ENCODE measurements at places on chromosomes 12 and 14. TPM values are rescaled to one million over a fixed set of nuclear protein-coding genes. Genes with fewer than 3 reads are reported as not detected.

The ARMH4 gene
- polyA plus RNA-seq, result 8.8 TPM

The SLC2A14 gene
- polyA plus RNA-seq, result 1.5 TPM

The ESPL1 gene
- 5.2 TPM for polyA plus RNA-seq

The ESRRB gene
- 3.8 TPM for polyA plus RNA-seq

The SMIM41 gene
- 0.16 TPM for polyA plus RNA-seq

The PARPBP gene
- polyA plus RNA-seq, result 7.6 TPM

GRCh38 chr12:75606151-75606550 is 94.7 kb upstream of the KRR1 start:
- no peak for DNase-seq

DNA sequence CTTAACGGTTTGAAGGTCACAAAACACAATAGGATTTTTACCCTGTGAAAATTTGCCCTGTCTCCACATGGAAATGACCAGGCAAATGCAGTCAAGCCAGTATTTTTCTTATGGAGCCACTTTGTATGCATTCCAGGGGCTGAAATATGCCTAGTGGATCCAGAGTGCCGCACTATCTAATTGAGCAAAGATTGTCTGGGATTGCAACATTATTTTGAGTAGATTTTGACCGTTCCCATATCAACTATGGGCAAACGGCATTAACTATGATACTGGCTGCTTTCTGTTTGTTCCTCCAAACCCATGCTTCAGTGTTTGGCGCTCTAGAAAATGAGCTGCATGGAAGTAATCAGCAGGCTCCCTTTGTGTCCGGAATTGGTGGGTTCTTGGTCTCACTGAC is 223.0 kb downstream of the BTG1 start:
- DNase-seq, result no peak

DNA sequence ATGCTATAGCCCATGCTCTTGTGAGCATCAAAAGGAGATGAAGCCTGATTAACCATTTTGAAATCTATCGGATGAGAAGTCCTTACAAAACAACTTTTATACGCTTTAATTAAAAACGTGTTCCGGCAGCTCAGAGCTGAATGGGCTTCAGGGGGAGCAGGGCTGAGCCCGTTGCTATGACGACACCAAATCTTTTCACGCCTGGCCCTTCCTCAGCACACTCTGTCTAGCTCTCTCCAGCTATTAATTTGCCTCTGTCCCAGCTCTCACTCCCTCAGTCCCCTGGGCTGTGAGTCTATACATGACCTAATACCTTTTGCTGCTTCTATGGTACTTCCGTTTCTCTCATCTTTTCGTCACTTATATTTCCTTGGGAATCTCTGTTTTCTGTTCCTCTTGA is 15.8 kb downstream of the FOXA1 start:
- no peak for DNase-seq

GRCh38 chr14:68124979-68125731 is 305.6 kb downstream of the RAD51B start:
- DNase-seq, result peak; percentile 89

The CSRP2 gene
- 58.1 TPM for polyA plus RNA-seq

The NDRG2 gene
- polyA plus RNA-seq, result 203 TPM

- DNase-seq, result no peak
Observed at GRCh38 chr12:42260518-42260917, 22.5 kb upstream of the YAF2 start.

- DNase-seq, result no peak
Observed at GRCh38 chr14:78254911-78255461, 84.8 kb downstream of the NRXN3 start.

The GPR132 gene
- polyA plus RNA-seq, result 0.45 TPM

DNA sequence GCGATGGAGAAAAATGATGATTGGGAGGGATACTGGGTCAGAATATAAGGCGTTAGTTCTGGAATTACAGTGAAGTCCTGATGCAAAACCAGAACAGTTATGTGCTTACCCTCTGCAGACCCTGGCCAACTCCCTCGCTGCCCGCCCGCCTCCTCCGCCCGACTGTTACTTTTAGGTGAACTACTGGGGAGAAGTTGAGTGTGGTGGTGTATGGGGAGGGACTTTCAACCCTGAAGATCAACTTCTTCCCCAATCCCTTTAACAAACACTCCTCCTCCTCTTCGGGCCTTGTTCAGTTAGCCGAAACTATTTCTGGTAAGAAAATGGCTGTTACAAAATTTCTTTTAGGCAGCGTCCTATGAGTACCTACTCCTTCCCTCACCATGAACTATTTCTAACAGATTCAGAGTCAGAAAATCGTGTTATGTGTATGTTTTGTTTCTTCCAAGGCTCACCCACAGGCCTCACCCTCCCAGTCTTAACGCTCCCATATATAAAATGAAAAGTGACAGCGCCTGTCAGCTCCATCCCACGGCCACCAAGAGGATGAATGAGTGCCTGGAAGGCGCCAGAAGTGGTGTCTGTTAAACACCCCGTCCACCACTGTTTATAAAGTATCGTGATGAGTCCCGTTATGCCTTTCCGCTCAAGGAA is 1.3 kb downstream of the FBXO33 start:
- DNase-seq, result peak; percentile 10

GRCh38 chr12:107622001-107622400 is 63.6 kb upstream of the PWP1 start:
- DNase-seq, result no peak

DNA sequence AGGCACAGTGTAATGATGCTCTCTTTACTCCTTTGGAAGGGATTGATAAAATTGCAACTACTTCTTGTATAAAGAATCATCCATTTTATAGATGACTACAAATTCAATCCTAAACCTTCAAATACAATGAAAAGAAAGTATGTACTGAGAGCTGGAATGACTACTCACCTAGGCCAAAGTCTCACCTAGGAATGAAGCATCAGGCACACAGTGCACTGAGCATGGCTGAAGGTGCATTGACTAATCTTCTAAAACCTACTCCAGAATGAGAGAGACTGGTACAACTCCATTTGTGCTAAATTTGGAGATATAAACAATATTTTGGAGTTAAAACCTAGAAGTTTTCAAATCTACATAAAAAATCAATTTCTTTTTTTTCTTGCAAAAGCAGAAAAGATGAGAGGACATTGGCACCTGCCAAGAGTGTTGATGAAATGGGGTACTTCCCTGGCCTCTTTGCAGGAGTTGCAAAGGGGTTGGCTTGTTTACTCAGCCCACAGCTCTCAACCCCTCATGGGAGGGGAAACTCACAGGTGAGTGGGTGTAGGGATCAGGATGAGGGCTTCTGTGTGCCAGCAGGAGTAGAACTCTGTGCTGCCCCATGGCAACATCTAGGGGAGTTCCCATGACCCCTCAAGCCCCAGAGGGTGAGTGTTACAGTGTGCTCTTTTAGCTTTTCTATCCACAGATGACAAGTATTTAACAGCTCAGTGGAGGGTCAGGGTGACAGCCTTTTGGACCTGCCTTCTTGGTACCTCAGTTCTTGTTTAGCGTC is 31.3 kb downstream of the CLECL1 start:
- DNase-seq, result no peak

The TAS2R9 gene
- polyA plus RNA-seq, result not detected

DNA sequence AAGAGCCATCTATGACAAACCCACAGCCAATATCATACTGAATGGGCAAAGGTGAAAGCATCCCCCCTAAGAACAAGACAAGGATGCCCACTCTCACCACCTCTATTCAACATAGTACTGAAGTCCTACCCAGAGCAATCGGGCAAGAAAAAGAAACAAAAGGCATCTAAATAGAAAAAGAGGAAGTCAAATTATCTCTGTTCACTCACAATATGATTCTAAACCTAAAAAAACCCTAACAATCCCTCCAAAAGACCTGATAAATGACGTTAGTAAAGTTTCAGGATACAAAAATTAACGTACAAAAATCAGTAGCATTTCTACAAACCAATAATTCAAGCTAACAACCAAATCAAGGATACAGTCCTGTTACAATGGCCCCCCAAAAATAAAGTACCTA is 26.9 kb downstream of the MDM1 start:
- no peak for DNase-seq

DNA sequence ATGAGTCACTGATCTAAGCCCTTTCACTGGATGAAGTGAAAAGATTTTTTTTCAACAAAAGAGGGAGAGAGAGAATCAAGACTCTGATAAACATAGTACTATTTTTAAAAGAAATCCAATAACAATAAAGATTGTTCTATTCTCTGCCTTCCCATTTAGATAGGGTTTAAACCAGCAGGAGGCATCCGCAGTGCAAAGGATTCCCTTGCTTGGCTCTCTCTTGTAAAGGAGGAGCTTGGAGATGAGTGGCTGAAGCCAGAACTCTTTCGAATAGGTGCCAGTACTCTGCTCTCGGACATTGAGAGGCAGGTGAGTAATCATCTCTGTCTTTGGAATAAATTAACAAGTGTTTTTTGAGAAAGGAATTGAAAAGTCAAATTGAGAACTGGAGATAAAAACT is 124.9 kb downstream of the DERA start:
- DNase-seq, result no peak

DNA sequence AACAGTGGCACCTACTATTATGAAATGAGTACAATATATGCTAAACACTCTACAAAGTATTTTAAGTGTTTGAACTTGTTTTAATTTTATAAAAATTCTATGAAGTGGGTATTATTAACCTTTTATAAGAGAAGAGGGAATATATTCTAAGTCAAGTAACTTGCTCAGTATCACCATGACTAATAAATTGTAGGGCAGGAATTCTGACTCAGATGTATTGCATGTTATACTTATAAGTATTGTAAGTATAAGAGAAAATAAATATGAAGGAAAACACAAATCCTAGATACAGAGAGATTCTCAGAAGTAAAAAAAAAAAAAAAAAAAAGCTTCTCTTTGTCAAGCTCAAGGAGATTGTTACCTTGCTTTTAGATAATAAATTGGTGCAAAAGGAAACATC is 893.2 kb downstream of the SLC16A7 start:
- no peak for DNase-seq

The CCDC197 gene
- polyA plus RNA-seq, result 0.32 TPM

DNA sequence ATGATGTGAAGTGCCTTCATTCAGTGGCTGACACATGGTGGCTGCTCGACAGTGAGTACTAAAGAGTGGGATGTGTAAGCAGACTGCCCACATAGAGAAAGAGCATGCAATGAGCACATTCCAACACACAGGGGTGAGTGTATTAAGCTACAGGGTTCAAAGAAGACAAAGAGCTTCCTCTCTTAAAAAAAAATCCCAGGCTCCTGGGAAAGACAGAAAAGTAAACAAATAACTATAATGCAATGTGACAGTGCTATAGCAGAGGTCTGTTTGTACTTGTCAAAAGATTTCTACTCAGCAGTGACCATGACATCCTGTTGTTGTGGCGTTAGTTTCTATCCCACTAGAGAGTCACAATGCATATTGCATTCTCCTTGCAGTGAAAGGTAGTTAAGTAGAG is 12.4 kb upstream of the PCNX1 start:
- DNase-seq, result no peak

The KSR2 gene
- 0.07 TPM for polyA plus RNA-seq

The TMEM132C gene
- polyA plus RNA-seq, result 2.0 TPM

The YAF2 gene
- 25.1 TPM for polyA plus RNA-seq

DNA sequence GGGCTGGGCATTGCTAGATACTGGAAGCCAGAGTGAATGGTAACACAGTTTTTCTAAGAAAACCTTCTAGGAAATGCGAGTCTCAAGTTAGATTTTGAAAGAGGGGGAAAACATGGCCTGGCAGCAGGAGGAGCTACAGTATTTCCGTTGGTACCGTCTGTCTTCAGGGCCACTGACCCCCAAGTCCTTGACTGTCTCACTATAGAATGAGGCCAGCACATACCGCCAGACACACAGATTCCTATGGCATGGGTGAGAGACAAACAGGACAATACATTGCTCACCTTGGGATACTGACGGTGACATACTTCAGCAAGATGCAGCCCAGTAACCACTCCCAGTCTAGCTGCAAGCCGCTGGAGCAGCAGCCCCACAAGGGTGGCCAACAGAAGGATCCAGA is 21.7 kb downstream of the SLC11A2 start:
- no peak for DNase-seq

DNA sequence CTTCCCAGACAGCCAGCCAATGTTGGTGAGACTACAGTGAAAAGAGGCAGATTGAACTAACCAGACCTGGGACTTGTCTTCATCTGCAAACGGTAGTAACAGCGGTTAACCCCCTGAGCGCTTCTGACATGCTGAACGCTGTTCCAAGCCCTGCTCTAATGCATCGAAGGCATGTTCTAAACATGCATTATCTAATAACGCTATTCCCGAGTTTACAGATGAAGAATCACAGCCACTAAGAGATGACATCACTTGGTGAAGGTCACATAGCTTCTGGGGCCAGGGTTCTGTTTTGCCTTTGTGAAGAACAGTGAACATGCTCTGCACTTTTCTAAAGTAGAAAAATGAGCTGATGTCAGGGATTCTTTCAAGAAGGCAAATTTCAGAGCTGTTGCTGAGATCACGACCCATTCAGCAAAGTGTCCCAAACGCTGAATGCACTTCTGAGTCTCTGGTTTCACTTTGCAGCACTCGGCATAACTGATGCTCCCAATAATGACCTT is 56.0 kb downstream of the FOS start:
- DNase-seq, result peak; percentile 50

DNA sequence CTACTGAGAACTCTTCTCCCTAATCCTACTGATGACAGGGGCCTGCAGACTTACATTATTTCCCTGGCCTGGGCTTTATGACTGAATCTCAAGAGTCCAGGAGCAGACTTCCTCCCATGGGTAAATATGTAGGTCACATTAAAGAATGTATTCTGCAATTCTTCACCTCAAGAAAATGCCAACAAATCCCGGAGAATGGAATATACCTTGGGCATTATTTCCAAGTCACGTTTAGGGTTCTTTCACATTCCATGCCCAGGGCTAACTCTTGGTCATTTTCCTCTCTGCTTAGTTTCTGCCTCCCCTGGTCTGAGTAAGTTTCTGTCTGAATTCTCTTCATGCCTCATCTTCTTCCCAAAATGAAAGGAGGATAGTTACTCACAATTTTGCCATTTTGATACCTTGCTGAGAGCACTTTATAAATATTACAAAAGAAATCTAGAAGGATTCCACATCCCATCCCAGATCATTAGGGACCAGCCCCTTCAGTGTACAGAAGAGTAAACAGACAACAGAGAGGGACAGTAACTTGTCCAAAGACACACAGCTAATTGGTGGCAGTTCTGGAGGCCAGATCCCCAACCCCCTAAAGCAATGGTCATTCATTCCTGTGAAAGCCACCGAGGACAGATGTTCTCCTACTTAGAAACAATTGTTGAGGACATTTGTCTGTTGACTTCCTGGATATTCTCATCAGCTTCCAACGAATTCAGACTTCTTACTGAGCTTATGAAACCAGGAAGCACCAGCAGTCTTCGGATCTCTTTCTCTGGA is 605 bp downstream of the PAH start:
- no peak for DNase-seq

GRCh38 chr14:28407031-28407825 is 359.4 kb upstream of the FOXG1 start:
- DNase-seq, result peak; percentile 57

The HCAR2 gene
- polyA plus RNA-seq, result 0.06 TPM

DNA sequence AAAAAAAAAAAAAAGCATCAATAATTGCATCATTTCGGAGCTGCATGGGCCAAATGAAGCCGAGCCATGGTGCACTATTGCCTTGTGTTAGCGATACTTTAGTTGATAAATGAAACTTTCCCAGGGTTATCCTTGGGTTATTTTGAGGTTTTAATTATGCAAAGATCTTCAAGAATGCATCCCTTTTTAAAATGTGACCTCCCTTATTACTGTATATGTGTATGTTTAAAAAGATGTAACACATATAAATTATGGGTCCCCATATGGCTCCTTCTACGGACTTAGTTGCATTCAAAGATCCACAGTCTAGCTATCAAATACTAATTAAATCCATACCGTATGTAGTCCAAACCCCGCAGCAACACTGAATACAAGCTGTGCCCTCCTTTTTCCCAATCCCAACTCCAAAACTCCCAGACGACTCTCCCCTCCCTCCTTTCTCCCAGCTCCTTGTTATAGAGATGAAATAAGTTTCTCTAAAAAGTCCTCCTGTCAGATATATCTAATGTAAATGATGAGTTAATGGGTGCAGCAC is 129.3 kb upstream of the MAP1LC3B2 start:
- no peak for DNase-seq

The CCDC38 gene
- 0.14 TPM for polyA plus RNA-seq

Data from muscle of leg (tissue), 16 donors.